ENCODE measurements at places on chromosomes 7 and 10.

GRCh38 chr10:77889277-77889903 is 37.2 kb downstream of the DLG5 start:
- DNase-seq, result no peak

DNA sequence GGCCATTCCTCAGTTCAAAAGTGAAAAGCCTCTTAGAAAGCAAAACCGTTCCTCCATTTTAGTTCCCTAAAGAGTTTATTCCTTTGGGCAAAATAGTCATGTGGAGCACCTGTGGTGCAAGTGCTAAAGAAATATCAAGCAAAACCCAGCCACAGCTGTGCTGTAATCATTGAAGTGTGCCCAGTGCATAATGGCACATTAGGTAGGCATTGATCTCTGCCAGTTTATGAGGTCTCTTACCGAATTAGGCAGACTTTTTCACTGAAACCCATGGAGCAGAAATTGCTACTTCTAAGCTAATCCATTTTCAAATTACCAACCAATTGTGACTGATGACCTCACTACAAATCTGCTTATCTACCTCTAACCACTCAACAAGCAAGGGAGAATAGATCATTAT is 97.2 kb upstream of the SEMA3A start:
- DNase-seq, result no peak

- no peak for DNase-seq
These were observed 5.1 kb downstream of the RASGEF1A start for GRCh38 chr10:43261578-43262396.

DNA sequence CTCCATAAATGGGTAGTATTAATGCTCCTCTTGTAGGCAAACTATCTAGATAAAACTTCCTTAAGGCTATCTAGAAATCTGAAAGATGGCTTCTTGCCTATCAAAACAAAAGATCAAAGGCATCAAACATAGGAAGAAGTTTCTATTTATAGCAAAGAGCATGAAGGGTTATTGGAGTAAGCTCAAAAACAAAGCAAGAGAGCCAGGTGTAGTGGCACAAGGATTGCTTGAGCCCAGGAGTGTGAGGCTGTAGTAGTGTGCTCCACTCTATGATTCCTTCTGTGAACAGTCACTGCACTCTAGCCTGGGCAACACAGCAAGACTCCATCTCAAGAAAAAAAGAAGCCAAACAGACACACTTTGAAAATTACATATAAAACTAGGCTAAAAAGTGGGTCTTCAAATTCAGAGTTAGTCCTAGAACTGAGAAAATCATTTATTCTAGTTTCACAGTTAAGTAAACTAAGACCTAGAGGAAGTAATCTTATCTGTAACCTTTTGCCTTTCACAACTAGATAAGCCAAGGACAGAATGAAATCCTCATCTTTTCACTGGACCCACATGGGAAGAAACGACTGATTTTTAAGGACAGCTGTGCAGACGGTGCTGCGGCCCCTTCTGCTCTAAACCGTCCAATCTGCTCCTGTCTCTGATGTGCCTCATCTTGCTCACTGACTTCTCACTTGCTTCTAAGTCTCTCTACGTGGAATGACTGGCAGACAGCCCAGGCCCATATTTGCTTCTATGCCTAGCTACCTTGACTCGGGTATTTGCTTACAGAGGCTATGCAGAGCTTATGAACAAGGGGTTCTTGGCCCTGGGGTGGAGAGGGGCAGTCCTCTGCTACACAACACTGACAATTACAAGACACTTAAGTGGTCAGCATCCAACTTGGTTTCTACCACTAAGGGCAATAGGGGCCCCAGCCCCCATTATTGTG is 50.0 kb downstream of the ESYT2 start:
- no peak for DNase-seq

GRCh38 chr10:13347043-13347499 is 1.0 kb downstream of the SEPHS1 start:
- no peak for DNase-seq

- DNase-seq, result no peak
These were observed 55.7 kb downstream of the GSDME start for GRCh38 chr7:24701261-24702235.

- no peak for DNase-seq
These were observed 66.6 kb upstream of the PHYHIPL start for GRCh38 chr10:59109826-59110225.
